ENCODE measurements at places on chromosomes 4 and X.

DNA sequence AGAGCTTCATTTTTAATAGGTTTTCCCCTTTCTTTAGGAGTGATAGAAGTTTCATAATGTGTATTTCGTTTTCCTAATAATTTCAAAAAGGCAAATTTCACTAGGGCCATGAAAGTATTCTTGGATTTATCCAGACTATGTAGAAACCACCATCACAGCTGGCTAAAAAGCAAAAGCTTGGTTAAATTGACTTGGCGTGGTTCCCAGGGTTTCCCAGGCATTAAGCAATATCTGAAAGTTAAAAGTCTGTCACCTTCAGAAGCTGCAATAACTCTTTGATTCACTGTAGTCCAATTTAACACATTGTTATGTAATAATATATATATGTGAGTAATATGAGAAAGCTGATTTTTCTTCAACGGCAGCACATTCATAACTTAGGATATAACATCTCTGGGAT lies 38.3 kb downstream of the NDNF start:
- peak; percentile 5 for DNase-seq

GRCh38 chr4:8738471-8738931 lies 133.1 kb downstream of the HMX1 start:
- no peak for DNase-seq

- no peak for DNase-seq
Measured at GRCh38 chr4:5622596-5622995, 85.8 kb downstream of the EVC2 start.

- DNase-seq = no peak
Measured at GRCh38 chrX:147978931-147979330, 2.2 kb upstream of the FMR1NB start.

GRCh38 chrX:17525762-17526555 lies 151.0 kb downstream of the NHS start:
- DNase-seq = no peak

GRCh38 chrX:47828984-47829383 lies 7.7 kb upstream of the ZNF81 start:
- DNase-seq = no peak

GRCh38 chr4:20269320-20269719 lies 17.6 kb downstream of the SLIT2 start:
- DNase-seq = no peak

DNA sequence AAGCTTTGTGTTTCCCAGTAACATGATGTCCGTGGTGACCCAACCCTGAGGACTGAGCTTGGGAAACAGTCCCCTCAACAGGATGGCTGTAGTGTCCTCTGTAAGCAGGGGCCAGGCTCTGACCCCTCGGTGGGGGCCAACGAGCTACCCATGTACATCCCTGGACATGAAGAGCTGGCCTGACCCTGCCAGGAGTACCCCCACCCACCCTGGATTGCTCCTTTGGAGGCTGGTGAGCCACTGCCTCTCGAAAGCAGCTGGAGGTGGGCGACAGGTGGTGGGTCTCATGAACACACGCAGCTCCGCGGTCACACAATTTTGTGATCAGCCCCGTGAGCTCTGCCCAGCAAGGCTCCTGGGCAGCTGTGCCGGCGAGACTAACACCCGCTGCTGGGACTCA lies 33.5 kb downstream of the NSG1 start:
- no peak for DNase-seq

GRCh38 chr4:156038772-156039171 lies 85.1 kb upstream of the CTSO start:
- DNase-seq = peak; percentile 12

- DNase-seq = no peak
Measured at GRCh38 chr4:24000470-24000831, 110.6 kb upstream of the PPARGC1A start.

GRCh38 chr4:84379917-84380641 lies 119.0 kb downstream of the NKX6-1 start:
- DNase-seq = no peak

DNA sequence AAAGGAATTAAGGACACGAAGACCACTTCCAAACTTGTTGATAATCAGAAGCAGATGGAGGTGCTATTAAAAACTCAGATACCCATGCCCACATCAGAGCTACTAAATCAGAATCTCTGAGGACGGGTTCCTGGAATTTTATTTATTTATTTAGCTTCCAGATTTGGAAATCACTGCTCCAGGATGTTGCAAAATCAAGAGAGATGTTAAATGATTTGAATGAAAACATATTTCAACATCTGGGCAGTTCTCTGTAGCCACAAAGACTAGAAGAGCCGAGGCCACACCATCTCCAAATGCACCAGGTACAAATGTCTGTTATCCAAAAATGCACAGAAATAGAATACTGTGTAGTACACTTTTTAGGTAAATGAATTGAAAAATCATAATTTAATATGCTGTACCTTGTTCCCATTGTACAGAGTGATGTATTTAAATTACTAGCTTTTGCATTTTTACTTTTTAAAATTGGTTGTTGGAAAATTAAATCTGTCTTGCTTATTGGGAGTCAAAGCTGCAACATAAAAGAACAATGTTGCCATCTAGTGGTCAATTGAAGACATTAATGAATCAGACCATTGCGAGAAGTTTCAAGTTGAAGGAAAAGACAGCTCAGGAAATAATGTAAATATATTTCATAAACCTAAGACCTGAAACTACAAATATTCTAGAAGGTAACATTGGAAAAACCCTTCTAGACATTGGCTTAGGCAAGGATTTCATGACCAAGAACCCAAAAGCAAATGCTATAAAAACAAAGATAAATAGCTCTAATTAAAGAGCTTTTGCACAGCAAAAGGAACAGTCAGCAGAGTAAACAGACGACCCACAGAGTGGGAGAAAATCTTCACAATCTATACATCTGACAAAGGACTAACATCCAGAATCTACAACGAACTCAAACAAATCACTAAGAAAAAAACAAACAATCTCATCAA lies 151.3 kb upstream of the TTC29 start:
- DNase-seq = peak; percentile 77

GRCh38 chrX:9537781-9538180 lies 72.9 kb downstream of the TBL1X start:
- DNase-seq = no peak

DNA sequence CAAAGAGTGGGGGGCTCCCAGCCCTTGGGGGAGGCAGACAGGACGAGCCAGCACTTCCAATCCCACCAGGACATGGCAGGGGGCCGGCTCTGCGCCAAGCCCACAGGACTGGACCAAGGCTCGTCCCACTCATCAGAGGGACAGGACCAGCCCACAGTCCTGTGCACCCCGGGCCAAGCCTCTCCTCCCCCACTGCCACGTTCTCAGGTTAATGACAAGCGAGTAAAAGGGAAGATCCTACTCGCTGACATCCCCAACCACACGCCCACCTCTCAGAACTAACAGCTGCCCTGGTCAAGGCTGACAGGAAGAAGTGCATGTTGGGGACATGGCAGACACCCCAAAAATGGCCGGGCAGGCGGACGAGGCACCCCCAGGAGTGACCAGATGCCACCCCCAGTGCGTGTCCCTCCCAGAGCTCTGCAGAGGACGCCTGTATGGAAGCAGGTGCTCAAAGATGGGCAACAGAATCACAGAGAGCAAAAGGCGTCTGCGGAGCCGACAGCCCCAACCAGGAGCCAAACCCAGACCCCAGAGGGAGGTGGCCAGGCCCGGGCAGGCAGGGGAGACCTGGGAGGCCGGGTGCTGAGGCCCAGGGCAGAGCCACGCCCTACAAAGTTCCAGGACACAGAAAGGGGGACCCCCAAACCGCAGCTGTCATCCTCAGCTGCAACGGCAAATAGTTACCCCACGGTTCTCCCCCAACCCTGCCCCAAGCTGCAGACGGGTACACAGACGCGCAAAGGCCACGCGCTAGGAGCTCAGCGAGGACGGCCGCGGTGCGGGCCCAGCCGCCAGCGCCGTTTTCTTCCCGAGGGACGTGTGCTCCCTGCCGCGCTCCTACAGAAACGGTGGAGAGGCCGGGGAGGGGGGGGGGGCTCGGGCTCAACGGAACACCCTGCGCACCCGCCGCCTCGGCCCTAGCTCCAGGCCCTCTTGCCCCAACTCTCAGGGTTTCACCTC lies 1.7 kb downstream of the CTBP1 start:
- DNase-seq = peak; percentile 51

GRCh38 chr4:67207941-67208441 lies 337.3 kb downstream of the CENPC start:
- no peak for DNase-seq

- DNase-seq = peak; percentile 69
Measured at GRCh38 chrX:1657367-1658070, 42.7 kb downstream of the ASMT start.

DNA sequence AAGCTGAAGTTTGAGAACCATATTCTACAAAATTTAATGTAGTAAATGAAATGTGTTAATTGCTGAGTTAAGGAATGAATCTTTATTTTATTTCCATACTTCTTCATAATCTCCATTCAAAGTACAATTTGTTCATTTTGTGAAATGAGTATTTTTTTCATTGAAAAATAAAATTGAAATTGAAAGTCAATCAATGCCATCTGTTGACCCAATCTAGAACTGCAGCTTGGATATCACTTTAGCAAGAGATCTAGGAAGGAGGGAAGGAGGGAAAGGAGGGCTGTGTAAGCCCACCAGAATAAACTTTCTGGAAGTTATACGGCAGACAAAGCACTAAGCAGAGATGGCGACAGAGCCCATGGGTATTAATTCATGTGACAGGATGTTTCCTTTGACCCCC lies 128.4 kb downstream of the ZMAT1 start:
- peak; percentile 34 for DNase-seq

Measured in hematopoietic multipotent progenitor cell treated with erythropoietin and hydrocortisone succinate and interleukin-3 and kit ligand, for 6 days (in vitro differentiated cells).